ENCODE measurements at places on chromosomes 6 and 20. TPM values are rescaled to one million over a fixed set of nuclear protein-coding genes. Genes with fewer than 3 reads are reported as not detected.

TMEM74B gene
- total RNA-seq = 0.60 TPM

- no peak for DNase-seq
These were observed 8.7 kb downstream of the TRIM38 start for GRCh38 chr6:25971187-25971821.

GRCh38 chr20:53413186-53413631 lies 180.4 kb downstream of the ZNF217 start:
- DNase-seq = peak; percentile 62

- no peak for DNase-seq
These were observed 277.7 kb upstream of the RIMS1 start for GRCh38 chr6:71608646-71609045.

GRCh38 chr6:170089963-170090362 lies 200.9 kb downstream of the DLL1 start:
- DNase-seq = no peak

DNA sequence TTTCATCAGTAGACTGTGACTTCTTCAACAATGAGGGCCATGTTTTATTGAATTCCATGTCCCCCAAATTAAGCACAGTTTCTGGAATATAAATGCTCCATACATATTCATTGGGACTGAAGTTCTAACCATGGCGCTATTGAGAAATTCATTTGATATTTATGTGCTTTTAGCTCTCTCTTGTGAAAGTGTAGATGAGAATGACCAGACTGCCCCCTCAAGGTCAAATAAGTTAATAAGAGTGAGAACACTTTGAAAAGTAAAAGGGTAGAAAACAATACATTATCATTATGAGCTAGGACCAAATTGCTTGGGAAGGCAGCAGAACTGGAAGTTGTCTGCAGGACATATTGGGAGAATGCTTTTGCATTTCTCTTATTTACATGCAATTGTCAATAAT lies 597.9 kb downstream of the EPM2A start:
- no peak for DNase-seq

DLL1 gene
- 1.7 TPM for total RNA-seq

GRCh38 chr20:53609491-53610445 lies 16.1 kb upstream of the ZNF217 start:
- DNase-seq = peak; percentile 82

WASF1 gene
- total RNA-seq = 2.6 TPM

DNA sequence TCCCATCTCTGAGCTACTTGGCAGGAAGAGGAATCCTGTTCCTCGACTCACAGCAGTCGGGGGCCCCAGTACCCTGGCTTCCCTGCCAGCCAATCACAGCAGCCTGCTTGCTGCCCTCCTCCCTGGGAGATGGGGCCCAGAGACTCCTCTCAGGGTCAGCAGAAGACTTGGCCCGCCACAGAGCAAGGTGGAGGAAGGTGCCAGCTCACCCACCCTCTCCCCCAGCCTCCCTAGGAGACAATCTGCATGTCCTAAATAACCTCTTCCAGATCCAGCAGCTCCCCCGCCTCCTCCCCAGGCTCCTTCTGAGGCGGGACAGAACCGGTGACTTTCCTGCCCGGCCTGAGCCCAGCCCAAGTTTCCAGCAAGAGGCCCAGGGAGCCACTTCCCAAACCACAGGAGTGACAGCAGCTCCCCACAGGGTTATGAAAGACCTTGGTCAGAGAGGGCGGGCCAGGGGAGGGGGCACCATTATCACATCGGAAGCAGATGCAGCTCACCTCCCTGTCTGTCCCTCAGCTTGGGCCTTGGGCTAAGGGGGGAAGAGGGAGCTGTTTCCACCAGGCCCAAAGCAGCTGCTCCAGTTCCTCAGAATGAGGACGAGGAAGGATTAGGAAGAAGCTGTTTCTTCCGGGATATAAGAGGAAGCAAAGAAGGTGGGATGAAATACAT lies 2.3 kb downstream of the CCND3 start:
- peak; percentile 47 for DNase-seq

DNA sequence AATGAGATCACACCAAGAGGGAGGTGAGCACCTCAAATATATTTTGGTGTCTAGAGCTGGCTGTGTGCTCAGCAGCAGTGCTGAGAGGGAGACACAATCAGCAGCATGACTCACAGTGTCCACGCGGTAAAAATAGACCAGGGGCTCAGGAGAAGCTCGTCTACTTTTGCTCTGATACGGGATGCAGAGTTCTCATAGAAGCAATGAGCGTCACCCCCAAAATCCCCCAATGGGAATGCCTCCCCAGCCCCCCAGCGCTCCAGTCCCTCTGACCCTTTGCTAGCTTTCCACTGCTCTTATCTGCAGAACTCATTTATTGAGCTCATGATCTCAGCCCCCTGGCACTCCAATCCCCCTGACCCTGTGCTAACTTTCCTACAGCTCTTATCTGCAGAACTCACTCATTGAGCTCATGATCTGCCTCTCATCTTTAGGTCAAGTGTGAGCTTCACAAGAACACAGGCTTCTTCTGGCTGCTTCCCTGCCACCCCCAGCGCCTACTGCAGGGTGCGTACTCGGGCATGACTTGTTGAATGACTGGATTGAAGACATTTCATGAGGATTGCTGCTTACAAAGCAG lies 34.0 kb downstream of the SYNDIG1 start:
- no peak for DNase-seq

GRCh38 chr6:13776602-13777001 lies 37.8 kb downstream of the MCUR1 start:
- DNase-seq = no peak

GRCh38 chr20:63795178-63795830 lies 35.8 kb downstream of the ZBTB46 start:
- DNase-seq = no peak

GRCh38 chr20:48066246-48066645 lies 281.0 kb upstream of the SULF2 start:
- DNase-seq = no peak

RAET1L gene
- total RNA-seq = not detected

MKKS gene
- total RNA-seq = 7.7 TPM

- no peak for DNase-seq
These were observed 12.5 kb upstream of the THBD start for GRCh38 chr20:23061734-23062561.

- DNase-seq = no peak
These were observed 1.4 kb downstream of the GINS1 start for GRCh38 chr20:25408890-25409289.

DNA sequence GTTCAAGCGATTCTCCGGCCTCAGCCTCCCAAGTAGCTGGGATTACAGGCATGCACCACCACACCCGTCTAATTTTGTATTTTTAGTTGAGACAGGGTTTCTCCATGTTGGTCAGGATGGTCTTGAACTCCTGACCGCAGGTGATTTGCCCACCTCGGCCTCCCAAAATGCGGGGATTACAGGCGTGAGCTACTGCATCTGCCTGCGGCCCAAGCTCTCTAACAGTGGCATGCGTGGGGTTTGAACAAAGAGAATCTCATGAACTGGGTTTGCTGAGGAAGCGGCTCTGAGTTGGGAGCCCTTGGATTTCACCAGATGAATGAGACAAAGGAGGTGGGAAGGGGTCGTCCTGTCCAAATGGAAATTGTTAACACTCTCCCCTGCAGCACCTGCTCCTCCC lies 33.2 kb upstream of the CD83 start:
- DNase-seq = no peak

DLK2 gene
- total RNA-seq = 2.6 TPM

LY6G5B gene
- 21.3 TPM for total RNA-seq

GRCh38 chr20:36017048-36017951 lies 48.9 kb downstream of the CNBD2 start:
- DNase-seq = no peak

GRCh38 chr6:36682328-36683144 lies 4.0 kb downstream of the CDKN1A start:
- peak; percentile 64 for DNase-seq

VGLL2 gene
- total RNA-seq = not detected

- DNase-seq = no peak
These were observed 129.2 kb downstream of the MYB start for GRCh38 chr6:135310291-135310690.

- peak; percentile 18 for DNase-seq
These were observed 85.4 kb downstream of the HFE start for GRCh38 chr6:26172608-26172968.

CYP21A2 gene
- total RNA-seq = 1.3 TPM

- no peak for DNase-seq
These were observed 21.4 kb upstream of the ZFP64 start for GRCh38 chr20:52212943-52213342.

All from activated T-cell treated with anti-CD3 and anti-CD28 coated beads, Interleukin-2, amount 50 U/mL, for 72 hours (primary cell).